Activated T-cell treated with anti-CD3 and anti-CD28 coated beads for 24 hours (primary cell): ENCODE measurements at places on chromosomes 4 and X.

- DNase-seq: no peak
These were observed 11.3 kb downstream of the MAGEB6 start for GRCh38 chrX:26203561-26203960.

DNA sequence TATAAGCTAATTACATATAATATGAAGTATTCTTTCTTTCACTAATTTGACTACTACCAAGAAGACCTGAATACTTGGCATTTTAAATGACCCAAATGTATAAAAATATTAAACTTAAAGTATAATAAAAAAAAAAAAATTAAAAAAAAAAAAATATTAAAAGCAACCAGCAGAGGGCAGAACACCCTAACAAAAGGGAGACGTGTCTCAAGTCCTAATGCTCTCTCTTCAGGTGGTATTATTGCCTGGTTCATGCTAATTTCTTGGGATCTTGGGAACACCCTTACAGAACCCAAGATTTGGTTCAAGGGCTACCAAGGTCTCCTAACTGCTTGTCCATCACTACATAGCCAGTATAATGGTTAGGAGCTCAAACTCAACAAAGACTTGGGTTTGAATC is 754.8 kb downstream of the RAB28 start:
- DNase-seq: no peak

GRCh38 chrX:5324546-5324945 is 904.1 kb downstream of the NLGN4X start:
- no peak for DNase-seq

DNA sequence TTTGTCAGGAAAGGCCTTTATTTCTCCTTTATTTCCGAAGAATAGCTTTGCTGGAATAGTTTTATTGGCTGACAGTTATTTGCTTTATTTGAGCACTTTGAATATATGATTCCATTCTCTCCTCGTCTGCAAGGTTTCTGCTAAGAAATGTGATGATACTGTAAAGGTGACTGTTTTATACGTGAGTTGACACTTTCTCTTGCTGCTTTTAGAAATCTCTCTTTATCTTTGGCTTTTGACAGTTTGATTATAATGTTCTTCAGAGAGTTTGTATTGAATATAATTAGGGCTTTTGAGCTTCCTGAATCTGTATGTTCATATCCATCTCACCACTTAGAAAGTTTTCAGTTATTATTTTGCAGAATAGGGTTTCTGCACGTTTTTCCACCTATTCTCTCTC is 1003.7 kb upstream of the SLIT2 start:
- no peak for DNase-seq

DNA sequence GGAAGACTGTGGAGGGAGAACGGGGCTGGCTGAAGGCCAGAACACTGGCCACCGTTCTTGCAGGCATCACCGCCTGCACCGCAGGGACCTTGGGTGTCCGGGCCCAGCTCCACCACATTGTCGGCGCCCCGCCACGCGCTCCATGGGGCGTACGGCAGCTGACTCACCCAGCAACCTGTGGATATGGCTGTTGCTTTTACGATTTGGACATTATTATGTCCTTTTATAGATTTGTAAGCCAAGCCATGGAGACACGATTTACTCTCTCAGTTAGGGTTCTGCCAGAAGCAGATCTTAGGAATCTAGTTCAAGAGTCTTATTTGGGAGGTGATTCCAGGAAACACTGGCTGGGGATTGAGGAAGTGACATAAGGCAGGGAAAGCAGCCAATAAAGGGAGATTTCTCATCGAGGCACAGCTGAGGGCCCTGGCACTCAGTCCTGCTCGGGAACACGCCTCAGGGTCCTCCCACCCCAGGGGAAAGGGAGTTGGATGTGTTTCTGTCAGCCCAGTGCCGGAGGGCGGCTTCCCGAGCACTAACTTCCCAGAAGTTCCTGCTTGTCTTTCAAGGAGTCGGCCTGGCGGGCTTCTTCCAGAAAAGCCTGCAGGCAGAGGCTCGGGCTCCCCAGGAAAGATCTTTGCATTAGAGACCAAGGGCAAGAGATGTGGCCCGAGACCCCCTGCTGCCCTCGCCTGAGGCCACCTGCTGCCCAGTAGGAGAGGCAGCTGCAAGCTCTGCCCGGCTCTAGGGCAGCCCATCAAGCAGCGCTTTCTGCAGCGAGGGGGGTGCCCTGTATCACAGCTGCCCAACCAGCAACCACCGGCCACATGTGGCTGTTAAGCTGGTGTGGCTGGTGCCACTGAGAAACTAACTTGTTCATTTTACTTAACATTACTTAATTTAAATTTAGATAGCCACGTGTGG is 52.9 kb downstream of the CRMP1 start:
- no peak for DNase-seq

DNA sequence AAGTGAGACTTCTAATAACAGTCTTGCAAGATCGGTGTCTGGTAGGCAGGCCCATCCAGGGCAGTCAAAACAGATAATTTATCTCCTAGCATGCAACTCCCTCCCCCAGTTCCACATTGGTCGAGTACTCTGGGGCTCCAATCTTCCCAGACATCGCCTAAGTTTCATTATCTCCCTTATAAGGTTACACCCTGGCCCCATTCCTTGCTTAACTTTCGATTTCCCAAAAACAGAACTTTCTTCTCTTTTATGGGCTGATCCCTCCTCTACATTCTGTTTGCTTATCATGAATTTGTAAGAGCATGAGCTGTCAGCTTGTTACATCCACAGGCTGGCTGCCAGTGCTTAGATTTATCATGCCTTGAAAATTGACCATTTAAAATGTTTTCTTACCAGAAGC is 471.3 kb downstream of the TECRL start:
- no peak for DNase-seq

- no peak for DNase-seq
These were observed 774 bp upstream of the RAPGEF2 start for GRCh38 chr4:159101988-159102621.

DNA sequence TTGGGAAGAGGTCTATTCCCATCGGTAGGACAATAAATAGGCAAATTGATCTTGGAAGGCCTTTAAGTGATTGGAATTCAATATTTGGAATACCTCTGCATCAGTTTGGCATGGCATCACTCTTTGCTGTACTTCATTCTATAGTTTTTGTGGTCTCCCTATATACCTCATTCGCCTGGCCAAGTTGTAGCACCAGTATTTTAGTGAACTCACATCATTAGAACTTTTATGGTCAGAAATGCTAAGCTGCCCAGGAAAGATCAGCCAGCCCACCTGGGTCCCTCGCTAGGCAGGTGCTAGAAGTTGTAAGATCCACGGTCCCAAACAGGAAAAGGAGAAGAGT is 40.3 kb downstream of the ZCCHC13 start:
- no peak for DNase-seq

- DNase-seq: no peak
These were observed 129.7 kb downstream of the TMEM164 start for GRCh38 chrX:110132450-110133114.

- DNase-seq: no peak
These were observed 158.5 kb upstream of the MXRA5 start for GRCh38 chrX:3504916-3505315.

DNA sequence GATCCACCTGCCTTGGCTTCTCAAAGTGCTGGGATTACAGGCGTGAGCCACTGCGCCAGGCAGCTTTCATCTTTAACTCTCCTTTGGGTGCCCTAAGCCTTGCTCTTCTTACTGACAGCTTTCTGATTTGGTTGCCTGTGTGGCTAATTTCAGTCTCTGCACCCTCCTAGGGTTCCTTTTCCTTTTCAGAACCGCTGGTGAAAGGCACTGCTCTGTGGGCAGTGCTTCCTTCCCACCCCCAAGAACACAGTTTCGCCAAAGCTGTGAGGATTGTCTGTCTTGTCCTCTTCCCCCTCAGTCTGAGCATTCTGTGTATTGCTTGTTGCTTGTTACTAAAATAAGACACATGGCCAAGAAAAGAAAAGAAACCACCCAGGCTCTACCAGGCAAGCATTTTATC is 101.4 kb upstream of the FRMPD3 start:
- DNase-seq: no peak

GRCh38 chr4:1517592-1518411 is 111.6 kb upstream of the NKX1-1 start:
- DNase-seq: no peak

DNA sequence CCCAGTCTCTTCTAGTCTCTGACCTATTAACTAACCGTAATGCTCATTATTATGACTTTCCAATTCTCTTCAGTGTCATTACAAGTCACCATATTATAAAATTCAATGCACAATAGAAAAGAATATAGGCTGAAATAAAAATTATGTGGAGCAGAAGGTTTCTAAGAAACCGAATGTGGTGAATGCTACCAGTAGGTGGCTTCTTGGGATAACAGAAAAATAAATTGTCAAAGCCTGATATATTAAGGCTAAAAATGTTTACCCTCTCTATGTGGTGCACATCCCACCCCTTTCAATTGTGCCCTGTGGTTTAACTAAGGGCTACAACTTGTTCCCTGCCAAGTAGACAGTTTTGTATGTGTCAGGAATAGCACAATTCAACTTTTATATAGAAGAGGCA is 624.6 kb upstream of the TECRL start:
- DNase-seq: no peak

- no peak for DNase-seq
These were observed 211.3 kb upstream of the INTU start for GRCh38 chr4:127421437-127421836.

GRCh38 chrX:133005042-133005441 is 46.6 kb upstream of the HS6ST2 start:
- no peak for DNase-seq

DNA sequence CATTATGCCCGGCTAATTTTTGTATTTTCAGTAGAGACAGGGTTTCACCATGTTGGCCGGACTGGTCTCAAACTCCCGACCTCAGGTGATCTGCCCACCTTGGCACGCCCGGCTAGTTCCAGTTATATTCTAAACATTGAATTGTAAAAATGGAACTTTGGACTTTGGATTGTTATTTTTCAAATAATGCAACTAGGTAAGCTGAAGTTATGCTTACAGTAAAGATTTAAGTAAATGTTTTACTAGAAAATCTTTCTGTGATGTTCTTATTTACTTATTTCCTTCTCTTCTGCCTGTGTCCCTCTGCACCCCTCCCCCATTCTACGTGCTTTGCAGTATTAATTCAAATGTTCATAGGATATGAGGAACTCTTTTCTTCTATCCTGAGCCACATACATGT is 26.1 kb downstream of the GK start:
- no peak for DNase-seq

DNA sequence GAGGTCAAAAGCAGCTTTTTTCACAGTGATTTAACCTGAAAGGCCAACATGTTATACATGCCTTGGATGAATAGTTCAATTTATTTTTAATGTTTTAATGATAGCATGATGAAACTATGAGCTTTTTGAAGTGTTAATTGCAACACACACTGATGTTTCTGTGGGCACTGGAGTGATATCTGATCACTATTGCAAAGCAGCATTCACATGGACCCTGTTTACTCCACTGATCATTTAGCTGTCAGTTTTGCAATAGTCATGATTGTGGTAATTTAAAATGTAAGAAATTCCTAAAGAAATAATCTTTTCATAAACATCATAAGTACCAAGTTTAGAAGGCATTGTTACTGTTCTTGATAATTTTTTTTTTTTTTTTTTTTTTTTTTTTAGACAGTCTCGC is 74.1 kb downstream of the ARSJ start:
- no peak for DNase-seq

- no peak for DNase-seq
These were observed 62.1 kb downstream of the CLCN3 start for GRCh38 chr4:169682372-169683047.

GRCh38 chrX:1480082-1480785 is 27.5 kb upstream of the ASMTL start:
- DNase-seq: no peak

DNA sequence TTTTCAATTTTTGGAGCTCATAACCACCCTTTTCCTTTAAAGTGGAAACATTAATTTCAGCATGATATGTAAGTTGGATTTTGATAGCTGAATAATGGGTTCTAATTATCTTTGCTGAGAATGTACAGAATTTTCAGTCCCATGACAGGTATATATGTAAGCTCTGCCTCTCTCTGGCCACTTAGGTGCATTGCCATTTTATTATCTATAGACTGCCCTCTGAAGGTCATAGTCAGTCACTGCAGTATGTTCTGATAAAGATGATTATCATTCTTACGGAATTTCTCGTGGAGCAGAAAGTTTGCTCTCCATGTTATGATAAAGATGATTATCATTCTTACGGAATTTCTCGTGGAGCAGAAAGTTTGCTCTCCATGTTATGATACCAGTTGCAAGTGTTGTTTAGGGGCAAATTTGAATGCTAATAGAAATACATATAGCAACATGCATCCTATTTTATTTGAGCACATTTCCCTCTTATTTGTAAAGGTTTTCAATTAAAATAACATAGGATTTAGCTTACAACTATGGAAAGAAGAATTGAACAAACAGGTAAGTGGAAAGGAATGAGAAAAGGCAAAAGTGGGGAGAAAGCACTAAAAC is 10.4 kb downstream of the AFP start:
- DNase-seq: no peak

GRCh38 chr4:46648088-46648744 is 258.3 kb upstream of the GABRA2 start:
- DNase-seq: no peak

- no peak for DNase-seq
These were observed 894 bp upstream of the SH3RF1 start for GRCh38 chr4:169271692-169272007.

DNA sequence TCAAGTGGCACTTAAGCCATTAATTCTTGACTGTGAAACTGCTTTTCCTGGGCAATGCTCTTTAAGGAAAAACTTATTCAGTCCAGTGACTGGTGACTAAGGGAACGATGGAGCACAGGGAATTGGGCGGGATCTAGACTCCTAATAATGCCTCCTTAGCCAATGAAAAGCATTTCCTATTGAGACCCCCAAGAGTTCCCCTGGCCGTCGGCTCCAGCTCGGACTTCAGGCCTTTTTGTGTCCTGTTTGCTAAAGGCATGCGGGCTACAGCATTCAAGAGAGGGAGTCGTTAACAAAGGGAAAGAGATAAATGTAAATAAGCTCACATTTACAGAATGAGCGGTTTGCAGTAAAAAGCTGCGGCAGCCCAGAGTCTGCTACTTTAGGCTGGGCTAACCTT is at the start of gene LPAR4:
LPAR4 (plus strand) TSS at position 232 of the 400 bp plus-strand sequence. CDS start 7,150 bp downstream, outside the sequence.
- DNase-seq: no peak

GRCh38 chr4:184335520-184335919 is 117.8 kb upstream of the ENPP6 start:
- no peak for DNase-seq

DNA sequence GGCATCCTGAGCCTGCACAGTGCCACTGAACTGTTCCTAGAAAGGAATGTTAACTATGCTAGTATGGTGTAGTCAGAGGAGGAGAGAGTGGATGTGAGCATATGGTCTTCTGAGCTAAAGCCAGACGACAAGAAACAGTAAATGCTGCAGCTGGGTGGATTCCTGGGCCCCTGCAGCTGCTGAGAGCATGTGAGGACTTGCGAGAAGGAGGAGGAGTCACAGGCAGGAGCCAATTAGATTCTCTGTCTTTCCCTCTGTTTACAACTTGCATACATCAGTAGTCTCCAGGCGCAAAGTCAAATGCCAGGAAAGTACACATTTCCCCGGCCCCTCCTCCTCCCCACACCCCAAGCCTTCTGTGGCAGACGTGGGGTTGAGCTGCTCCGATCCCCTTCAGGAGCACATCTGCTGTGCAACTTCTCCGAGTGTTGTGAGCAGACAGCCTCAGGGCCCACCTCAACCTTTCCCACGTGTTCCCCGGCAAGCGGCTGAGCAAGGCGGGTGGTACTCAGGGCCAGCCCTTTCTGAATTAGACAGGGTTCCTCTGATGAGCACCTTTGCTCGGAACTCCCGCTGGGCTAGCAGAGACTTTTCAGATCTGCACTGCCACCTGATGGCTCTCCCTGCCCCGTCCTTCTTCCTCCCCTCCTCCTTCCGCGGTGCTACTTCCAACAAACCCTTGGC is 108.7 kb upstream of the ATP6AP2 start:
- no peak for DNase-seq

- DNase-seq: no peak
These were observed 599.1 kb downstream of the RPA4 start for GRCh38 chrX:97482666-97483300.
